ENCODE measurements at places on chromosomes 5 and 9. TPM values are rescaled to one million over a fixed set of nuclear protein-coding genes. Genes with fewer than 3 reads are reported as not detected.

SH3GL2 gene
- total RNA-seq, result 0.17 TPM

F2RL2 gene
- total RNA-seq, result 0.34 TPM

BTF3 gene
- 429 TPM for total RNA-seq

RETREG1 gene
- 71.0 TPM for total RNA-seq

SH3RF2 gene
- total RNA-seq, result 0.33 TPM

WDR38 gene
- total RNA-seq, result not detected

LURAP1L gene
- 22.0 TPM for total RNA-seq

ARHGAP26 gene
- 35.9 TPM for total RNA-seq

Measured in subcutaneous adipose tissue (tissue), 4 donors.